ENCODE measurements at places on chromosomes 4 and X.

DNA sequence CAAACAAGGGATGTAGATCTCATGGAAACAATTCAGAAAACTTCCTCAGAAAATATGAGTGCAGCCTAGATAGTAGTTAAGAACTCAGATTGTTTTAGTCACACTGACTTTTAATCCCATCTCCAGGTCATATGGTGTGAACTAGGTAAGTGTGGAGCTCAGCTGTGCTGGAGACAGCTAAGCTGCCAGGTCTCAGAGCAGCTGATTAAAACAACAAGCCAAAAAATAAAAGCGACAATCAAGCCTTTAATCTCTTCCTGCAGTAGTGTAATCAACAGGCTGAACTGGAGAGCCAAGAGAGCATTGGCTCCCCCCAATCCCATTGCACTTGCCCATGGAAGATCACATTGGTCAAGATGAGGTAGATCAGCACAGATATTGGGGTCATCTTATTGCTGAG is 98.3 kb upstream of the ATOH1 start:
- no peak overlapping the region for H3K27ac ChIP-seq
- H3K36me3 ChIP-seq: no peaks in the 10 kb centered on the region

- no peak overlapping the region for H3K4me3 ChIP-seq
- H3K27ac ChIP-seq: peak overlapping the region; percentile 17
- H3K4me1 ChIP-seq: peaks cover 27% of the 10 kb centered on the region
- no peaks in the 10 kb centered on the region for H3K27me3 ChIP-seq
These were observed 78.5 kb downstream of the SHROOM3 start for GRCh38 chr4:76513482-76513881.

GRCh38 chr4:145840162-145840768 is 98.4 kb downstream of the ZNF827 start:
- H3K27ac ChIP-seq: no peak overlapping the region
- H3K4me1 ChIP-seq: no peaks in the 10 kb centered on the region
- no peak overlapping the region for H3K4me3 ChIP-seq
- no peak for DNase-seq

DNA sequence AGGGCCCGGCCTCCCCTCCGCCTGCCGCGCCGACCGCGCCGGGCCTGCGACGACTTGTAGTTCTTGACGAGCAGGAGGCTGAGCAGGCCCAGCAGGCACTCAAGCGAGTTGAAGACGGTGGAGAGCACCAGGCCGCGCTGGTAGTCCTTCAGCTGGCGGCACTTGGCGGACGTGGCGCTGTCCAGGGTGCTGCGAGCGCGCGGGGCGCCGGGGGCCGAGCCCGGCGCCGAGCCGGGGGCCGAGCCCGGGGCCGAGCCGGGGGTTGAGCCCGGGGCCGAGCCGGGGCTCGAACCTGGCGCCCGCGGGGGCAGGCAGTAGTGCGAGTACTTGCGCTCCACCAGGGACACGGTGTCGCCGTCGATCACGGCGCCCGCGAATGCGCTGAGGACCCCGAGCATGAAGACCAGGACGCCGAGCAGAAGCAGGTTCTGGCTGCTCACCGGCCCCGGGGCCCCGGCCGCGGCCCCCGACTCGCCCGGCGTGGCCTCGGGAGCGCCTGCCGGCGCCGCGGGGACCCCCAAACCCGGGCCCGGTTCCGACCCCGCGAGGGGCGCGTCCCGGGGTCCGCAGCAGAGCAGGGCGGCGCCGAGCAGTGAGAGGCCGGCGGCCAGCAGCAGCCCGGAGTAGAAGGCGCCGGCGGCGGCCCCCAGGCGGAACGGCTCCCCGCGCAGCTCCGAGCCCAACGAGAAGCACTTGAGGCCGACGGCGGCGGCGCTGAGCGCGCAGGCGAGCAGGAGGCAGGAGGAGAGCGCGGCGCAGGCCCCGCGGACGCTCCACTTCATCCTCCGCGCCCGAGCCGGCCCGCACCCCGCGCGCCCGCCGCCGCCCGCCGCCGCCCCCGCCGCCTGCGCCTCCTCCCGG is 584 bp downstream of the TMEM271 start:
- H3K27ac ChIP-seq: no peak overlapping the region
- H3K4me1 ChIP-seq: peaks cover 6% of the 10 kb centered on the region

GRCh38 chr4:87258677-87259076 is 38.3 kb upstream of the KLHL8 start:
- H3K27ac ChIP-seq: no peak overlapping the region
- H3K4me3 ChIP-seq: no peak overlapping the region
- no peaks in the 10 kb centered on the region for H3K36me3 ChIP-seq
- DNase-seq: no peak

- H3K27ac ChIP-seq: no peak overlapping the region
- no peaks in the 10 kb centered on the region for H3K36me3 ChIP-seq
- no peak for DNase-seq
- H3K27me3 ChIP-seq: no peaks in the 10 kb centered on the region
- no peak overlapping the region for H3K4me3 ChIP-seq
These were observed 43.3 kb upstream of the FGF13 start for GRCh38 chrX:138754861-138755260.

DNA sequence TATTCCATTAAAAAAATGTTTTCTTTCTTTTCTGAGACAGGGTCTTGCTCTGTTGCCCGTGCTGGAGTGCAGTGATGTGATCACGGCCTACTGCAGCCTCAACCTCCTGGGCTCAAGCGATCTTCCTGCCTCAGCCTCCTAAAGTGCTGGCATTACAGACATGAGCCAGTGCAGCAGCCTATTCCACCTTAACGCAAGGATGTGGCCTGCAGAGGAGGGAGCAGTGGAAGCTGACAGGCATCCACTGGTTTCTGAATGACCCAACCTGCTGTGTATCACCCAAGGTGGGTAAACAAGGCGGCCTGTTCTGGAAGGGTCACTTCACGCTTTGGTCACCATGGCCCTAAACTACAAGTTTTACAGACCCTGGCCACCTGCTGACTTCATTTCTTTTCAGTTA is 60.8 kb downstream of the ACOX3 start:
- no peak for DNase-seq
- H3K4me1 ChIP-seq: no peaks in the 10 kb centered on the region
- peaks cover 4% of the 10 kb centered on the region for H3K36me3 ChIP-seq
- no peaks in the 10 kb centered on the region for H3K27me3 ChIP-seq

DNA sequence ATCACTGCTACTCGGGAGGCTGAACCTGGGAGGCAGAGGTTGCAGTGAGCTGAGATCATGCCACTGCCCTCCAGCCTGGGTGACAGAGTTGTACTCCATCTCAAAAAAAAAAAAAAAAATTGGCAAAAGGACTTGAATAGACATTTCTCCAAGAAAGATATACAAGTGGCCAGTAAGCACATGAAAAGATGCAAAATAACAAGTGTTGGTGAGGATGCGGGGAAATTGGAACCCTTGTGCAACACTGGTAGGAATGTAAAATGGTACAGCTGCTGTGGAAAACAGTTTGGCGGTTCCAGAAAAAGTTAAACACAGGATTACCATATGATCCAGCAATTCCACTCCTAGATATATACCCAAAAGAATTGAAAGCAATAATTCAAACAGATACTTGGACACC is 19.4 kb downstream of the RBM10 start:
- no peaks in the 10 kb centered on the region for H3K27me3 ChIP-seq
- H3K4me1 ChIP-seq: no peaks in the 10 kb centered on the region
- no peak overlapping the region for H3K27ac ChIP-seq
- no peak overlapping the region for H3K4me3 ChIP-seq
- DNase-seq: no peak

GRCh38 chrX:149302705-149303104 is 202.4 kb downstream of the IDS start:
- no peak overlapping the region for H3K27ac ChIP-seq
- no peaks in the 10 kb centered on the region for H3K27me3 ChIP-seq
- DNase-seq: no peak
- H3K4me1 ChIP-seq: no peaks in the 10 kb centered on the region
- no peaks in the 10 kb centered on the region for H3K36me3 ChIP-seq

DNA sequence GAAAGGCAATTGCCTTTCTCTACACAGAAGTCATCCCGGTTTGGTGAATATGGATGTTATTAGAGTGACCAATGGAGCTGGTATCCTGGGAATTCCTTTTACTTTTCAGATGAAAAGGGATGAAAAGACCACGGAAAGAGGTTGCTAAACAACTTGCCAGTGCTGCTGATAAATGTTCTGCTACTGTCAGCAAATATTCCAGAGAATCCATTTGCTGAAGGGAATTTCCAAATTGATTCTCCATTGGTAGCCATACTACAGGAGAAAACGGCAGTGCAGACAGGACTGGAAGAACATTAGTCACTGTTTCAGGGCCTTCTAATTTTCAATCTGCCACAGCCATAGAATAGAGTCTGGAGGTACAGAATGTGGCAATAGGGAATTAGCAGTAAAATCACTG is 451.5 kb downstream of the PCDH11X start:
- H3K36me3 ChIP-seq: no peaks in the 10 kb centered on the region
- no peak overlapping the region for H3K27ac ChIP-seq
- H3K4me1 ChIP-seq: no peaks in the 10 kb centered on the region
- H3K27me3 ChIP-seq: no peaks in the 10 kb centered on the region
- no peak overlapping the region for H3K4me3 ChIP-seq
- DNase-seq: no peak

DNA sequence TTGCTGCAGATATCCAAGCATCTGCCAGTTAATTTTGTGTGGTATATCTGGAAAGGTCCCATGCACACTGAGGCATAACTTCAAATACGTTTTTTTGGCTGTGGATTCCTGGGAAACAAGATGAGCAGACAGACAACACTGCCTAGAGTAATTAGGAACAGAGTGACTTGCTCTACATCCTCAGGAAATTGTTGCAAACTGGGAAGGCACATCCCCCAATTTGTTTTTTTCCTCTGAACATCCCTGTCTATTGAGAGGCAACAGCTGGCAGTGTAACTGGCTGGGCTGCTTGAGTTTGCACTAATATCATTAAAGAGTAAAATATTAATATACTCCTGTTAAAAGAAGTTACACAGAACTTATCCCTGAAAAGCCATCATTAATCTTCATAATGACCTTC is 207.7 kb upstream of the SLIT2 start:
- no peak overlapping the region for H3K4me3 ChIP-seq
- H3K36me3 ChIP-seq: no peaks in the 10 kb centered on the region
- DNase-seq: no peak
- H3K4me1 ChIP-seq: no peaks in the 10 kb centered on the region

GRCh38 chrX:15128861-15129260 is 141.0 kb downstream of the ASB9 start:
- H3K27ac ChIP-seq: no peak overlapping the region
- no peak overlapping the region for H3K4me3 ChIP-seq
- H3K27me3 ChIP-seq: no peaks in the 10 kb centered on the region
- no peaks in the 10 kb centered on the region for H3K4me1 ChIP-seq
- no peak for DNase-seq

GRCh38 chr4:46390355-46391058 is 579 bp upstream of the GABRA2 start:
- H3K4me3 ChIP-seq: no peak overlapping the region
- no peaks in the 10 kb centered on the region for H3K27me3 ChIP-seq
- H3K27ac ChIP-seq: no peak overlapping the region

DNA sequence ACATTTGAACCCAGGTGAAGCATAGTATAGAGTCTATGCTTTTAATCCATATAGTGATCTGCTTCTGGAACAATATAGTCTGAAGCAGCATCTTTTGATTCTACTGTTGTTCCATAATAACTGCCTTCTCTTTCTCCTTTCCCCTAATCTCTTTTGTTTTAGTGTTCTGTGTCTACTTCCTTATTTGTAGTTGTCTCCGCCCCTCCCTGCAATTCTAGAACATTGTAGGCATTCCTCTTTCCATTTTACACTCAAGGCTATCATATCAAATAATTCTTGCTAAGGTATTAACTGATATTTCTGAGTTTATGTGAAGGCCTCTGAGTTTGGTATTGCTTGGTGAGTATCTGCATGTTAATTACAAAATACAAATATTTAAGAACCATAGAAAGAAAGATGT is 11.6 kb downstream of the BLTP1 start:
- no peak overlapping the region for H3K4me3 ChIP-seq
- H3K27ac ChIP-seq: no peak overlapping the region
- peaks cover 11% of the 10 kb centered on the region for H3K4me1 ChIP-seq
- no peaks in the 10 kb centered on the region for H3K36me3 ChIP-seq
- no peaks in the 10 kb centered on the region for H3K27me3 ChIP-seq
- DNase-seq: no peak

GRCh38 chrX:6225288-6225910 is 3.3 kb downstream of the NLGN4X start:
- no peak overlapping the region for H3K4me3 ChIP-seq
- H3K27me3 ChIP-seq: no peaks in the 10 kb centered on the region
- no peak for DNase-seq
- H3K4me1 ChIP-seq: peaks cover 13% of the 10 kb centered on the region
- H3K36me3 ChIP-seq: no peaks in the 10 kb centered on the region

GRCh38 chr4:124686279-124686678 is 26.3 kb downstream of the ANKRD50 start:
- H3K36me3 ChIP-seq: no peaks in the 10 kb centered on the region
- DNase-seq: no peak
- H3K4me3 ChIP-seq: no peak overlapping the region
- no peaks in the 10 kb centered on the region for H3K4me1 ChIP-seq

GRCh38 chr4:43547561-43547960 is 655.0 kb downstream of the GRXCR1 start:
- no peaks in the 10 kb centered on the region for H3K4me1 ChIP-seq
- no peaks in the 10 kb centered on the region for H3K27me3 ChIP-seq
- DNase-seq: no peak
- H3K4me3 ChIP-seq: no peak overlapping the region
- H3K36me3 ChIP-seq: no peaks in the 10 kb centered on the region

- no peaks in the 10 kb centered on the region for H3K27me3 ChIP-seq
- DNase-seq: no peak
- no peaks in the 10 kb centered on the region for H3K4me1 ChIP-seq
- no peak overlapping the region for H3K27ac ChIP-seq
These were observed 78.7 kb downstream of the CLNK start for GRCh38 chr4:10605746-10606482.

- DNase-seq: no peak
- H3K4me3 ChIP-seq: no peak overlapping the region
- no peaks in the 10 kb centered on the region for H3K36me3 ChIP-seq
- no peaks in the 10 kb centered on the region for H3K4me1 ChIP-seq
- H3K27ac ChIP-seq: no peak overlapping the region
These were observed 206.6 kb upstream of the GYPA start for GRCh38 chr4:144347121-144347520.
